ENCODE measurements at places on chromosomes 16 and 17. TPM values are rescaled to one million over a fixed set of nuclear protein-coding genes. Genes with fewer than 3 reads are reported as not detected.

CDRT4 gene
- total RNA-seq = 5.7 TPM

ODAD4 gene
- total RNA-seq = 1.4 TPM

TEPSIN gene
- total RNA-seq = 24.6 TPM

DNA sequence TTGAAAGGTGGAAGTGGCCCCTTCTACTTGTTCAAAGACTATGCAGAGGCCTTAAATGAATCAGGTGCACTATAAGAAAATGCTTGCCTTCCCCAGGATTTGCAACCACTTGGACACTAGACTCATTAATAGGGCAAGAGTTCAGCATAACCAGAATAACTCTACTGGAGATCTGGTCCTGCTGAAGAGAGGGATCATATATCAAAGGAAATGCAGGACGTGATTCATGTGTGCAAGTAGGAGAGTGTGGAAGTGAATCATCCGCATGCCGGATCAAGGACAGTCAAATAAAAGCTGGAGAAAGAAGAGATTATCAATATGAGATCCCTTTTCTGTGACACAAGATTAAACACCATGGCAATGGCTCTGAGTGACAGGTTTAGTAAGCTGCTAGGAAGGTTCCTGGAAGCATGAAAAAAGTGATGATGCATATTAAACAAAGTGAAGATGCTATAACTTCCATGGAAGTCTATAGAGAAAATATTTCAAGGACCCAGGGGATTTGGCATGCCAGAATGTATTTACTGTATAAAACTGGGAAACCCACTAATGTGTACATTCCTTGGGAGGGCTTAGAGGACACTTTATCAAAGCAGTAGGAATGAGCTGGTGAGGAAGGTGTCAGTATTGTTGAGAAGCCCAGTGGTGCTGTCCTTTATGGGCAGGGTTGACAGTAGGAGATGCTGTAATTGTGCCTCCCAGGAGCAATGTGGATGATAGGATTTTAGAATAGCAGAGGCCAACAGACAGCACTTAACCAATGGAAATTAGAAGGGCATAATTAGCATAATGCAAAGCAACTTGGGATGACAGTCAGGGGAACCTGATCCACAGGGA, 133.1 kb downstream of the ABCA8 start:
- H3K36me3 ChIP-seq = no peaks in the 10 kb centered on the region
- no peak for DNase-seq
- H3K27ac ChIP-seq = no peak overlapping the region
- H3K4me3 ChIP-seq = no peak overlapping the region

- H3K4me1 ChIP-seq = no peaks in the 10 kb centered on the region
- H3K27ac ChIP-seq = no peak overlapping the region
- no peaks in the 10 kb centered on the region for H3K27me3 ChIP-seq
- H3K4me3 ChIP-seq = no peak overlapping the region
- H3K36me3 ChIP-seq = no peaks in the 10 kb centered on the region
- no peak for DNase-seq
Measured at GRCh38 chr16:64983963-64984362, 137.9 kb downstream of the CDH11 start.

DNA sequence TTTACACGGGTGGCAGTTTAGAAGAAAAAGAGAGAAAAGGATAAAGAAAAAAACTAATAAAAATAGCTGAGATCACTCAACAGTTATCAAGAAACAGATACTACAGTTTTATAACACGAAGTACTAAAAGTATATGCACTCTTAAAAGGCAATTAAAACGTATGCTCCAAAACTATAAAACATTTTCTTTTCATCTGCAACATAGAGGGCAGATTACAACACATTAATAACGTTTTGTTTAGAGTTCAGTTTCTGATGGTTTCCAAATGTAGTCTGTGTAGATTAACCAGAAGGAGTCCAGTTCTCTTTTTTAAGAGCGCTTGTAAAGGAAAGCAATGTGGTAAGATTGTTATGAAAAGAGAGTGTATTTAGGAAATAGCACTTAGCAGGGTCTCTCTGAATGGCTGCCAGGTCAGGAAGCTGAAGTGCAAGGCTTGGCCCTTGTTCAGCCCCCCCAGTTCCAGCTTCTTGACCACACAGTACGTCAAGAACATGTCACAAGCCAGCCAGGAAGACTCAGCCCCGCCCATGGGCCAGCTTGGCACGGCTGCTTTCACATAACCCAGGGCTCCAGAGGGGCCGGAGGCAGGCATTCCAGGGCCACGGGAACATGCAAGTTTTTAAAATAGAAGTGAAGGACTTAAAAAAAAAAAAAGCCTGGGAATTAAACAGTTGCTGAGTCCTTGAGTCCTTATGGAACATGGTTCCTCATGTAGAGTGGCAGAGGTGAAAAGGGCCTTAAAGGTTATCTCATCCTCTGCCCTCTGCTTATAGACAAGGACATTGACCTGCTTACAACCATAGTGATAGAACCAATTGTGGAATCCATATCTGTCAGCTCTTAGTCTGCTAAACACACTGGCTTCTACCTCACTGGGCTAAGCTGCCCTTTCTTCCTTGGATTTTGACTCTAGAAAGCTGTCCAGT, 147.4 kb upstream of the TBX2 start:
- no peaks in the 10 kb centered on the region for H3K27me3 ChIP-seq
- no peak overlapping the region for H3K4me3 ChIP-seq

GRCh38 chr16:3992297-3993051, 112.0 kb upstream of the CREBBP start:
- H3K4me3 ChIP-seq = no peak overlapping the region
- H3K27me3 ChIP-seq = no peaks in the 10 kb centered on the region
- no peaks in the 10 kb centered on the region for H3K36me3 ChIP-seq
- no peak for DNase-seq
- H3K4me1 ChIP-seq = no peaks in the 10 kb centered on the region

GRCh38 chr16:55017321-55017720, 86.7 kb downstream of the IRX5 start:
- peaks cover 8% of the 10 kb centered on the region for H3K27me3 ChIP-seq
- H3K4me3 ChIP-seq = no peak overlapping the region
- no peak overlapping the region for H3K27ac ChIP-seq
- no peak for DNase-seq

DNA sequence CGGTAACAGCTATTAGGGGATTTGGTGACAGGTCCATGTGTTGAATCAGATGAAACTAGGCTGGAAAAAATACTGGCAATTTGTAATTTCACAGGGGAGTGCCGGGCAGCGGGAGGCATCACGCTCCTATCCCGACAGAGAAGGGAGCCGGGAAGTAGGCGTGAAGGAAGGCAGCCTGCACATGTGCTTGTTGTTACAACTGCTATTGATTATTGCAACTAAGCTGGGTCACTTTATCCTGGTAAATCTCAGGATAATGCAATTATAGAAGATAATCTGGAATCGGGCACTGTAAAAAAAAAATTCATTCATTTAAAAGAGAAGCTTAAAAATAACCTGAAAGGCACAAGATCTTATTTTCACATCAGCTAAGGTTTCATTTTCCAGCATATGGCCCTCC, 180.6 kb downstream of the FOXL1 start:
- peaks cover 24% of the 10 kb centered on the region for H3K27me3 ChIP-seq
- H3K4me1 ChIP-seq = no peaks in the 10 kb centered on the region
- no peak for DNase-seq
- H3K36me3 ChIP-seq = no peaks in the 10 kb centered on the region

DNA sequence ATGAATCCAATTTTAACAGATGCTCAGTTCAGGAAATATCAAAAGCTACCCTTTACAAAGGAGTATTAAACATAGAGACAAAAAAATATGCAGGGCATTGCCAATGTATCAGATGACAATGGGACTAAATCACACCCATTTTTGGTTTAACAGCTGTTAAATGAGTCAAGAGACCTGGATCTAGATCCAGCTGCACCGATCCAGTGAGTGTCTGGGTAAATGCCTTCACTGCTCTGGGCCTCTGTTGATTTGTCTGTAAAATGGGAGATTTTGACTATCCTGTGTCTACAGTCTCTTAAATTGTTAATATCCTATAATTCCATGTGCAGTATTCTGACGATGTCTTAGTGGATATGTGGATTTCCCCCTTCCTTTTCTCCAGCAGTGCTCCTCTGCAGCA, 16.4 kb downstream of the KRT23 start:
- peaks cover 4% of the 10 kb centered on the region for H3K27me3 ChIP-seq
- H3K4me1 ChIP-seq = peaks cover 5% of the 10 kb centered on the region
- H3K27ac ChIP-seq = no peak overlapping the region

DNA sequence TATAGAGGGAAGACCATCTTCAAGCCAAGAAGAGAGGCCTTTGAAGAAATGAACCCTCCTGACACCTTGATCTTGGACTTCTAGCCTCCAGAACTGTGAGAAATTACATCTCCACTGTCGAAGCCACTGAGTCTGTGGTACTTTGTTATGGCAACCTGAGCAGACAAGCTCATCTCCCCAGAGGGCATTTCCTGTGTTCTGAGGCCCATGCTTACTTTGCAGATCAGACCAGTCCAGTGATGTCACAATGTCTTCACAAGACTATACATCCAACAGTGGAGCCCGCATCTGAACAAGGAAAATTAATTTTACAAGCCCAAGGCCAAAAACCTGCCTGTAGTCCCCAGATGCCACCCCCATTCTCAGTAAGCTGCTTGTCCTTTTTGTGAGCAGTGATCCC, 14.8 kb upstream of the C17orf113 start:
- peaks cover 2% of the 10 kb centered on the region for H3K27me3 ChIP-seq
- H3K27ac ChIP-seq = no peak overlapping the region
- H3K4me1 ChIP-seq = peaks cover 5% of the 10 kb centered on the region
- no peak for DNase-seq
- no peaks in the 10 kb centered on the region for H3K36me3 ChIP-seq
- no peak overlapping the region for H3K4me3 ChIP-seq

DNA sequence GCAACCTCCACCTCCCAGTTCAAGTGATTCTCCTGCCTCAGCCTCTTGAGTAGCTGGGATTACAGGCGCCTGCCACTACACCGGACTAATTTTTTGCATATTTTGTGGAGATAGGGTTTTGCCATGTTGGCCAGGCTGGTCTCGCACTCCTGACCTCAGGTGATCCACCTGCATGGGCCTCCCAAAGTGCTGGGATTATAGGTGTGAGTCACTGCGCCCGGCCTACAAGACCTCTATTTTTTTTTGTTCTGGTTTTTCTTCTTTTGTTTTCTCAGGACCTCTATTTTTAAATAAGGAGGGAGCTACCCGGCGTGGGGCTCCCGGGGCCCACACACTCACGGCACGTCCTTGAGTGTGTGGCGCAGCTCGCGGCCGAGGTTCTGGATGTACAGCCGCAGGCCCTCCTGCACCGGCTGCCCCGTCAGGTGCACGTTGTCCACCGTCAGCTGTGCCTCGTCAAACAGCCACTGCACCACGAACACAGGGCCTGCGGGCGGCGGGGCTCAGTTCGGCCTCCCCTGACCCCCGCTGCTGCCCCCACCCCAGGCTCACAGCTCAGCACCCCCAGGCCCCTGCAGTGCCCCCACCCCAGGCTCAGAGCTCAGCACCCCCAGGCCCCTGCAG, 5.8 kb downstream of the NOTUM start:
- H3K27me3 ChIP-seq = peaks cover 12% of the 10 kb centered on the region
- H3K36me3 ChIP-seq = no peaks in the 10 kb centered on the region
- H3K27ac ChIP-seq = no peak overlapping the region
- DNase-seq = no peak

DNA sequence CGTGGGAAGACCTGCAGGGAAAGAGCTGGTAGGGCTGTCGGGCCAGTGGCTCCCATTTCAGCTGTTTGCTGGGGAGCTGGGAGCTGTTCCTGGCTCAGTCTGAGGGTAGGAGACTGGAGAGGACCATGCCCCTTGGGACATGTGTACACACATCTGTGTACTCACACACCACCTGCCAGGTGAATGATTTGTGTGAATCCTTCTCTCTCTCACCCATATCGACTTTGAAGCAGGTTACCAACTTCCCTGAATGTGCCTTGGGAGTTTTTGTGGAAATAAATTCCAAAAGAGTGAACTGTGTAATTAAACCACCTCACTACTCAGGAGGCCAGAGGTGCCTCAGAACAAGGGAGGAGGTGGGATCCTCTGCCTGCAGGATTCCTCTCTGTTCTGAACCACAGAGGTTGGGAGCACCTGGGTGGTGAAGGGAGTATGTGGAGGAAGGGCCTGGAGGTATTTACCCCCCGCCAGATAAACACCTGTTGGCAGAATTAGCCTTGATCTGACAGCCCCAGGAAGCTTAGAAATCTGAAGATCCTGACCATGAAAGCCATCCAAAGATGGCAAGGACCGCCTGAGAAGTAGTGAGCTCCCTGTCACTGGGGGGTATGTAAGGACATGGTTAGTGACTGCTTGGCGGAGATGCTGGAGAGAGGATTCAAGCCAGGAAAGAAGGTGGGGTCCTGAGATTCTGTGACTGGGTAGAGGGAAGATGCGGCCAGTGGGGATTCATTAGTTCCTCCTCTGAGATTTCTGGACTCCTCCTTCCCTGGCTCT, 3.3 kb downstream of the ABCC3 start:
- DNase-seq = no peak
- H3K27me3 ChIP-seq = peaks cover 49% of the 10 kb centered on the region
- no peak overlapping the region for H3K4me3 ChIP-seq
- no peak overlapping the region for H3K27ac ChIP-seq

DNA sequence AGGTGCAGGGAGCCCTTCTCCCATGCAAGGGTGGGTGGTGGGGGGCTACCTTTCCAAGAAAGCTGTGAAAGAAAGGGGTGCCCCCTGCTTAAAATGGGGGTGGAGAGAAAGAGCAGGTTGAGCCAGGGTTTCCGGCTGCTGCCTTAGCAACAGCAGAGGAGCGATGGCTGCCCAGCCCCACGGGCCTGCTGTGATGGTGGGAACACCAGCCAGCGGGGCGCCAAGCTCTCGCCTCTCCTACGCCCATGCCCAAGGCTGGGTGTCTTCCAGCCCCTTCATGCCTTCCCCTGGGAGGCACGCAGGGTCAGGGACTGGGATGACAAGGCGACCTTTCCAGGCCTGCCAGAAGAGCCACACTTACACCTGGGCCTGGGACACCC, 3.0 kb downstream of the FMNL1 start:
- peak overlapping the region; percentile 100 for H3K4me3 ChIP-seq
- DNase-seq = peak; percentile 63
- no peaks in the 10 kb centered on the region for H3K27me3 ChIP-seq
- H3K4me1 ChIP-seq = peaks cover 52% of the 10 kb centered on the region

DNA sequence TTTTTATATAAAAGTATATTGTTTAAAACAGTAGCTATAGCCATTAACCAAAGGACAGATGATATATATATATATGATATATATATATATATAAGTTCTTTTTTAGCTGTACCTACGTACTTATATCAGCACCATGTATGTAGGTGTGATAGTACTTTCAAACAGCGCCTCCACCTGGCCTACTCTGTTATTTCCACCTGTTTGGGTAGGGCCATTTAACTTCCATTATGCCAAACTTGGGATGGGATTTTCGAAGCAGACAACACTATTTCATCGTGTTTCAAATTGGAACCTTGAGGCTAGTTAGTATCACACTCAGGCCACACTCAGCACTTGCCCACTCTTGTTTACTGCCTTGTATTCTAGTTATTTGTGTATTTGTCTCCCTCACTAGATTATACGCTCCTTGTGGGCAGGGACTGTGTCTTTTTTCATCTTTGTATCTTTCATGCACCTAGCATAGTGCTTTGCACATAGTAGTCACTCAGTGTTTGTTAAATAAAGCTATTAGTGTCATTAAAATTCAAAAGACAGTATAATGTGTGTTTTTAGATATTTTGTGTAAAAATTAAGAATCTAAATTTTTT, 11.8 kb upstream of the CLTC start:
- no peak overlapping the region for H3K27ac ChIP-seq
- peaks cover 31% of the 10 kb centered on the region for H3K36me3 ChIP-seq
- H3K4me3 ChIP-seq = no peak overlapping the region
- peak; percentile 62 for DNase-seq
- H3K27me3 ChIP-seq = no peaks in the 10 kb centered on the region
- H3K4me1 ChIP-seq = no peaks in the 10 kb centered on the region

All from activated CD4-positive, alpha-beta memory T cell treated with anti-CD3 and anti-CD28 coated beads for 36 hours (primary cell).